ENCODE measurements at places on chromosomes 1 and 21. TPM values are rescaled to one million over a fixed set of nuclear protein-coding genes. Genes with fewer than 3 reads are reported as not detected.

The TMEM52 gene
- total RNA-seq, result 1.7 TPM

GRCh38 chr1:1753607-1754005, 24.7 kb downstream of the NADK start:
- no peak for DNase-seq

DNA sequence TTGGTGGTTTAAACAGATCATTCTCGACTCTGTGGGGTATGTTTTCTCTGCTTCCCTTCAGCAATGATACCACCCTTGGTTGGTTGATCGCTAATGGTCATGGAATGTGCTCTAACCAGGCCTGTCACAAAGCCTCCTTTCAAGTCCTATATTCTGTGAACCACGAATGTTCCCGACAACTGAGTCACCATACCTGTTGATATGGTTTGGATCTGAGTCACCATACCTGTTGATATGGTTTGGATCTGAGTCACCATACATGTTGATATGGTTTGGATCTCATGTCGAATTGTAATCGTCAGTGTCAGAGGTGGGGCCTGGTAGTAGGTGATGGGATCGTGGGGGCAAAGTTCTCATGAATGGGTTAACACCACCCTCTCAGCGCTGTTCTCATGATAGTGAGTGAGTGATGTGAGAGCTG, 10.2 kb upstream of the CAMK2N1 start:
- no peak for DNase-seq

DNA sequence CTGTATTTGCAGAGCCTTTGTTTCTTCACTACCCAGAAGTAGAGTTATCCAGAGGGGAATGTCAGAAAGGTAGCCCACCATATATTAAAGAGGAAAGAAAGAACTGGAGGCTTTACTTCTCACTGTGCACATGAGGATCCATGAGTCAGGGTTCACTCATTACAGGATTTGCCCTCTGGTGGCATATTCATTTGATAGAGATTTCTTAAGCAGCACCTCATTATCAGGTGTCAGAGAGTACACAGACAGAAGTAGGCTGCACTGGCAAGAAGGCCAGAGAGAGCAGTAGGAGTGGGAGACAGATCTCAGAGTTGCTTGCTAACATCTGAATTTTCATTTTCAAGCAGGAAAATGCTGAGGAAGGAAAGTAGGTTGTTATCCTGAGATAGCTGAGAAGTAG, 123.8 kb downstream of the PIK3R3 start:
- no peak for DNase-seq

DNA sequence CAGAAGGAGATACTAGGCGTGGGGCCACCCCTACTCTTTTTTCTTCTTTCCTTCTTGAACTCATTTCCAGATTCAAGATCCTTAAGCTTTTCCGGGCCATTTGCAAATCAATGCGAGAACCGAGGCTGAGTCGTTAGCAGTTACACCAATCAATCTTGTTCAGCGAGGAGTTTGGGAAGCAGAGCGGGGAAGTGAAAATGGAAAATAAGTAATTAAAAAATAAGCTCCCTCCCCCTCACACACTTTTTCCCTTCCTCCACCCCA, 1.7 kb upstream of the NEGR1 start:
- DNase-seq, result no peak

DNA sequence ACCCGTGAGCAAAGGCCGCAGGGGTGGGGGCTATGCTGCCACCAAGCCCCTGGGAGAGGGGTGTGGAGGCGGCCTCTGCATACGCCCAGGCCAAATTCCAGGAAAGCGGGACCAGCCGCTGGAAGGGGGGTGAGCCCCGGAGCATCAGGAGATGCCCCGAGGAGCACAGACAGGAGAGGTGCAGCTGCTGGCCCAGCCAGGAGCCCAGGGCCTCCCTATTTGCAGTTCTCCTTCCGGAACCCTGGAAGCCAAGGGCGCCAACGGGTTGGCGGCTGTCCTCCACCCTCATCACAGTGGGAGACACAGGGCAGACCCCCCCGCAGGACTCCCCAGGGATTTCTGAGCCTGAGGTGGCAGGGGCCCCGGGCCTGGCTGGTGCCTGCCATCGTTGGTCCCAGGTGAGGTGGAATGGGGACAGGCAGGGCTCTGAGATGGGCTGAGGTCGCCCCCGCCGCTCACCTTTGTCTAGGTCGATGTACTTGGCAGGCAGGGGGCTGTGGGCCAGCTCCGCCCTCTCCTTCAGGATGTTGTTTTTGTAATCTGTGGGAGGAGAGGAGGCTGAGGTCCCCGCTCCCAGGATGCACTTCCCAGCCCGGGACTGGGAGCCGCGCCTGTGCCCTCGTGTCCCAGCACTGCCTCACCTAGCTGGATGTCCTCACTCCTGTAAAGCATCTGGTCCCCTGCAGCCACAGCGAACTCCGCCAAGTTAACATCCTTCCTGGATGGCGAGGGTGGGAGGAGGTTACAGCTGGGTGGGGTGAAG, 4.4 kb upstream of the DVL1 start:
- peak; percentile 40 for DNase-seq
